ENCODE measurements at places on chromosomes 11 and 22. TPM values are rescaled to one million over a fixed set of nuclear protein-coding genes. Genes with fewer than 3 reads are reported as not detected.

The LDHAL6A gene
- total RNA-seq, result not detected

The ZNF214 gene
- 4.7 TPM for total RNA-seq

The RAG1 gene
- total RNA-seq, result 0.36 TPM

The NXPE4 gene
- total RNA-seq, result not detected

The SMTNL1 gene
- not detected for total RNA-seq

The IFITM10 gene
- total RNA-seq, result 18.1 TPM

The C22orf31 gene
- total RNA-seq, result not detected

The ACR gene
- not detected for total RNA-seq

The TMEM25 gene
- 10.1 TPM for total RNA-seq

The MUC2 gene
- total RNA-seq, result not detected
